ENCODE measurements at places on chromosomes 7 and 10.

- no peak for DNase-seq
These were observed 374.6 kb upstream of the ADARB2 start for GRCh38 chr10:2111965-2112364.

DNA sequence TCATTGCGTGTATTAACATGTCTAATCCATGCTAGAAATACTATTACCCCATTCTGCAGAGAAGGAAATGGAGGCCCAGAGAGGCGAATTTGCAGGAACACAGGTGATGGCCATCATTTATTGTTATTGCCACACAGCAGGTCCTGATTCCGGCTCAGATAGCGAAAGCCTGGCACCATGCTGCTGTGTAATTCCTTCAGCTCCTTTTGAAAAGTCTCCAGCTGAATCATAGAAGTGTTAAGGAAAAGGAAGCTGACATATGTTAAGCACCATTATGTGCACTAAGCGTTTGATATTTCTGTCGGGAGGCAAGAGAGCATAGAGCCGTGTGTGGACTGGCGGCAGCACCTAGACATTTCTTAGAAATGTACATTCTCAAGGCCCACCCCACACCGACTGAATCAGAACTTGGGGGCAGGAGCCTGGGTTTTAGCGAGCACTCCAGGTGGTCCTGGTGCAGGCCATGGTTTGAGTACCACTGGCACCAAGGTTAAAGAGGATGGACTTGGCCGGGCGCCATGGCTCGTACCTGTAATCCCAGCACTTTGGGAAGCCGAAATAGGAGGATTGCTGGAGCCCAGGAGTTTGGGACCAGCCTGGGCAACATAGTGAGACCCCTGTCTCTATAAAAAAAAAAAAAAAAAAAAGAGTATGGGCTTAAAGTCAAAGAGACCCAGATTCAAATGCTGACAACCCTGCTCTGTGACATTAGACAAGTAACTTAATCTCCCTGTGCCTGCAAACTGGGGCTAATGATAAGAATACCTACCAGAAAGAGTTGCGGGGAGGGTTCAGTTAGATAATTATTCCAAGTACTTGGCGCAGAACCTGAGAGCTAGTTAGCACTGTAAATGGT, 52.2 kb downstream of the UNC5B start:
- DNase-seq: no peak

DNA sequence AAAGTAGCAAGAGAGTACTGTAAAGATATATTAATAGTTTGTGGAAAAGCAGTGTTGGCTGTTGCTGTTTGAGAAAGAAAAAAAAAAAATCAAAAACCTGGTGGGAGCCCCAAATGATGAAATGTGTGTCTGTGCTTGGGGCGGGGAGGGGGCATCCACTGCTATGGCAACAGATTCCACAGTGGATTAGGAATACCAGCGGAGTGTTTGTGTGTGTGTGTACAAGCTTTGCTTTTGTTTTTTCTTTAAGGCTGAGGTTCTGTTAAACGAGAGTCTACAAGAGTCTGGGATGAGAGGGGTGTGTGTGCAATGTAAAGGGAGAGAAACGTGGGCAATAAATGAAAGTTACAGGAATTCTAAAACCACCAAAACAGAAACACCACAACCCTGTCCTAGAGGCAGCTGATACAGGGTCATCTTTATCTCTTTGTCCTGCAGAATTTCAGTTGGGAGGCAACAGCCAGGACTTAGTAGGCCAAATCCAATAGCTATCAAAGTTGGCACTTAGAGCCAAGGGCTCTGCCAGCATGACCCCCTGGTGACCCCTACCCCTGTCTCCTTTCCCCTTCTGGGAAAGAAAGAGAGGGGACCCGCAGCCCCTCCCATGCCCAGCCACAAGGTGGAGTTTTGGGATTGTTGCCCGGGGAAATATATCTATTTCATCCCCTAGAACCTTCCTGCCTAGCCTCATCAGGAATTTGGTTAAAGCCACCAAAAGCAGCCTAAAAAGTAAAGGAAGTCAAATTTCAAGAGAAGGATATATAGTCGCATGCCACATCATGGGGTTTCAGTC, 85.4 kb downstream of the OSBPL3 start:
- no peak for DNase-seq

DNA sequence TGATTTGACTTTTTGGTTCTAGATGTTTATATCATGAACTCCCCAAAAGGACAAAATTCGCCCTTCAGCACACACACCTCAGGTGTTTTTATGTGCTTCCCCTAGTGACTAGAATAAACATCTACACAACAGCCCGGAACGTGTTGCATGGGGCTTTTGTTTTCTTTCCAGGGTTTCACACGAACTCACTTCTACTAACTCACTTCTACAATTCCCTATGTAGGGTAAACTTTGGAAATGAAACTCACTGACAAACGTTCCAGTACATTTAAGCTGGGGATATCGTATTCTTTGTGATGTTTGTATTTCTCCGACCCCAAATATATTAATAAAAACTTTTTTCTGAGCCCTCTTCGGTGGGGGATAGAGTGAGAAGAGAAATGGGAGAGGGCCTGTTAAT, 1.4 kb downstream of the TRA2A start:
- DNase-seq: no peak

DNA sequence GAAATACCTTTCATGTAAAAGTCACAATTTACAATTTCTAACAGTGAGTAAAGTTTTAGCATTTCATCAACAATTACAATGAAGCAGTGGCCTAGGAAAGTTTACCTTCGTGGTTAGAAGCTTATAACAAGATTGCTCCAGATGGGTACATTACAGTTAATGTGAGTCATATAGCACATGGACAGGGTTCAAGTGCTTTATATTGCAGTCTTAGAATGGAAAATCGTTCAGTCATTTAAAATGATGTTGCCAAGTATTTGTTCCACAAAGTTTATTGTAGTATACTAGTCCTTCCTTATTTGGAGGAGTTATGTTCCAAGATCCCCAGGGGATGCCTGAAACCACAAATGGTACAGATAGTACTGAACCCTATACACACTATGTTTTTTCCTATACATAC, 174.6 kb upstream of the TARP start:
- no peak for DNase-seq

DNA sequence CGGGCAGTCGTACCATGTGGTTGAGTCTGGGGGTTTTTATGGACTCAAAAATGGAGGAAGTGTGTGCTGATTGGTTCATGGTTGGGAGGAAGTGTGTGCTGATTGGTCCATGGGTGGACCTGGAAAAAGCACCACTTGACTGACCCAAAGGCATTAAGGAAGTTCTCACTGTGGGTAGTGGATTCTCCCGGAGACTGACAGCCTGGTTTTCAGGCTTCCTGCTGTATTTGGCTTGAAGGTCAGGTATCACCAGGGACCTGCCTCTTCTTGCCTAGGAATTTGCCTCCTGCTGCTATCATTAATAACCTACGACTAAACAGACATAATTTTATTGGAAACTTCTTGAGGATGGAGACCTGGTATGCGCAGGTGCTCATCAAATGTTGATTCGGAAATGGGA, 268.8 kb upstream of the LRGUK start:
- no peak for DNase-seq

GRCh38 chr7:50265968-50266634, 38.4 kb upstream of the IKZF1 start:
- no peak for DNase-seq

- DNase-seq: no peak
These were observed 286.3 kb upstream of the ZMIZ1 start for GRCh38 chr10:78782441-78782840.

DNA sequence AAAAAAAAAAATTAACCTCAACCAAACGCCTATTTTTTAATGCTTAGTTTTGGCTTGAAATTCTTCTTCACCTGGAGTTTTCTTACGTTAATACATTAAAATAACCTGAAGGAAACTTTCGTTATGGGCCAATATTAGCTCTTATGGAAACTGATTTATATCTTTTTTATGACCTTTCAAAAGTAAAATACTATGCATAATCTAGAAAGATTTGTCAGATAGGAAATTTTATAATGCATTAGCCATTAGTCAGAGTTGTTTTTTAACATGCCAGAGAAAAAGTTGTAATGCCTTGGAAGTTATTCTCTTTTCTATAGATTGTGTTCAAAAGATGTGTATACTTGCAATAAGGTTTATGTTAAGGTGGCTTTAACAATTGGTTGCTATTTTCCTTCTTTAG, 34.3 kb upstream of the ARL4A start:
- no peak for DNase-seq

DNA sequence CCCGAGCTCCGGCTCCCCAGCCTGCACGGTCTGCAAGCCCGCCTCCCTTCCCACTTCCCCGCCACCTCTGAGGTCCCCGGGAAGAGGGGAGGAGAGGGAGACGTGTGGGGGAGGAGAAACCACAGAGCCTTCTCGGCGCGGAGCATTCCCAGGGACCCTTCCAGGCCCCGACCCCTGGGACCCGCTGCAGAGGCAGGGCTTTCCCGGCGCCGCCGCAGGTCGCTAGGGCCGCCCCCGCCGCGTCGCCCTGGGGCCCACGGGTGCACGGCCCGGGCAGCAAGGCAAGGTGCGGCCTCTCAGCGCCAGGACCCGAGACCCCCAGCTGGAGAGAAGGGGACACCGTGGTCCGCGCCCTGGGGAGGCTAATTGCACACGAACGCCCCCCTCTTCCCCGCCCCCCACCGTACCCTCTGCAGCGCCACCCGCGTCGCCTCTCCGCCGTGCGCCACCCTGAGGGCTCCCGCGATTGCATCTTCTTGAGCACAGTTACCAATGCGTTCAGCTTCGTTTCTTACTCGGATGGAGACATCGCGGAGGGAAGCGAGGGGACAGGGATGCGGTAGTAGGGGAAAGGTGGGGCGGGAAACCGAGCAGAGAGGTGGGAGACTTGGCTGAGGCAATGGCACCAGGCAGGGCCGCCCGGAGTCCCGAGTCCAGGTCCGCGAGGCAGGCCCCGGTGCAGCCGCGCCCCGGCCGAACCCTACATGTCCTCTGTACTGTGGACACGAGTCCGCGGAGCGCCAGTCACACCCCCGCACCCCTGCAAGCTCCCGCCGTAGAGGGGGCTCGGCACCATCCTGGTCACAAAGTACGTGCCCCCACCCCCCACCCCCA, 28.9 kb downstream of the SKIDA1 start:
- DNase-seq: no peak

DNA sequence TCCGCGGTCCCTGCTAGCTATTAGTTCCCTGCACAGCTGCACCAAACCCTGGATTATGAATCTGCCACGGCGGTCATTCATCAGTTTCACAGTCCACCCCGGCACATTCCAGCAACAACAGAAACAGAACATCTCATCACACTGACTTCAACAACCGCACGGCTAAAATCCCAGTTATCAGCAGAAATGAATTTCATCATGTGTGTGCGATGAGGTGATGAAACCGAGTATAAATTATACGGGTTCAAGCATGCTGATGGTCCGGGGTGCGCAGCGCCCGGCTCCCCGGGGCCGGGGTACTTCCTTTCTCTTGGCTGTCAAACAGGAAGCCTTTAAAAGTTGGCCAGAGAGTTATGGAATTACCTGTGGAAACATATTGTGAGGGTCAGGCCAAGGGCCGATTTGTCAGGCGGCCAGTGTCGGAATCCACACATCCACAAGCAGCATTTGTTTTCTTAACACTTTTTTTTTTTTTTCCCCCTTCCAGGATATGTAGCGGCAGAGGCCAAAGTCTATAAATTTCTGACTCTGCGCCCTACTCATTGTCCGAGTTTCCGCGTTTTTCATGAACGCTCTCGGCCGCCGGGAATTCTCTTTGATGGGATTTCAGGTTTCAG, 420.9 kb upstream of the MGMT start:
- DNase-seq: no peak

GRCh38 chr7:94348142-94348541, 46.6 kb upstream of the COL1A2 start:
- no peak for DNase-seq

DNA sequence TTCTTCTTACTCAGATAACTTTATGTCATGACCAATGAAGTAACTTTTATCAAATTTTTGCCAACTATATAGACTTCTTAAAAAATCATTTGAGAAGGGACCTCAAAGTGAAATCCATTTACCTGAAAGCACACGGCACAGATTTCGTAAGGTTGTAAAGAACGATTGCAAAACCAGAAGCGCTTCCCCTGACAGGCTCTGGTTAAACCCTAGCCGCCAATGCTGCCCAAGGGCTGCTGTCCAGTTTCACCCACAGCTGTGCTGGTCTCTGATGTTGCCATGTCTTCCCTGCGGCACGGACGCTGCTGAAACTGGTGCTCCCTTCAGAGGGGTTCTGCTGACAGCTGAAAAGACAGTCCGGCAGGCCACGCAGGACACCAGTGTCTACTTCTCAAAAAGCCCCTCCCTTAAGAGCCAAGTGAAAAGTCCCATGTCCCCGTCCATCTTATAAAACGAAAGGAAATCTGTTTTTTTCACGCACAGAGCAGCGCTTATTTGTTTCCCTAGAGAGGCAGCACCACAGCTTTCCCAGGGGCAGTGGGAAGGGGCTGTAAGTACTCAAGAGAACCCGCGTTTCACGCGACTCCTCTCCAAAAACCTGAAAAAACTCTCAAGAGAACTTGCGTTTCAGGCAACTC, 32.5 kb downstream of the GNA12 start:
- no peak for DNase-seq

DNA sequence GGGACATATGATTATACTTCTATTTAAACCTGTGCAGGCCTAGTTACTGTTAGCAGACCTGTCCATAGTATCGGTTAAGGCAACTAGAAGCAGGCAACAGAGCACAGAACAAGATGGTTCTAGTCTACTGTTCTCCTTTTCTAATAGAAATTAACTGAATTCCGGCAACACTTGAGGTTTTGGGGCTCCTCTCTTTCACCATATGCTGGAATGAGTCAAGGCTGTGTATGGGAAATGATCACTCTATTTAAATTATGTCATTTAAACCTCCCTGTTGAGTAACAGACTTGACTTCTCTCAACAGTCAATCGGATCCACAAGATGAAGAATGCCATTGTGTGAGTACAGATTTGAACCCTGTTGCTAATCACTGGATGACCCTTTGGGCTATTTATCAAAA, 6.2 kb upstream of the OTUD1 start:
- DNase-seq: no peak

DNA sequence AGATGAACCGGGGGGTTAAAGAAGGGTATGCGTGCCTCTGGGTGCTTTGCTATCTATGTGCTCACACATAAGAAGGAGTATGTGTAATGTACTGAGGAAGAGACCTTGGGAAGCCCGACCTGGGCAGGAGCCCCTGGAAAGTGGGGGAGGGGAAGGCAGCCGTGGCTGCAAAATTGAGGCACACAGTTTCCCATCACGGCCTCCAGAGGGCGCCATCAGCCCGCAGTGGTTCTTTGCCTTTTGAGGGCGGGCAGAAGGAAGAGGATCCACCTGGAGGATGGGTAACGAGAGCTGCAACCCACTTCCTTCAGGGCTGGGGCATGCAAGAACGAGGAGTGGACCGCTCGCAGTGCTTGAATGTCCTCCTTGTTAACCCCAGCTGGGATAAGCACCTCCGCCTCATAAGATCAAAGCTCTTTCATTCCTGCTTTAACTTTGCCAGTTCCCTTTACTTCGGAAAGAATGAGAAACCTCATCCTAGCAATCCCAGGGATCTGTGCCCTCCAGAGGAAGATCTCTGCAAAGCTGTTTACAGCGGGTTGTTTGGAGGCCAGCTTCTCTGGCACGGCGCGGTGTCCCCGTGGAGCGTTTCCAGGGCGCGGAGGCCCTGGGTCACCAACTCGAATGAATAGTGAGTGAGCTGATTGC, 77.9 kb downstream of the PCGF5 start:
- peak; percentile 60 for DNase-seq

Measured in stimulated activated CD8-positive, alpha-beta memory T cell treated with anti-CD3 and anti-CD28 coated beads, Interleukin-2, amount 100 ng/mL, for 48 hours (primary cell).